ENCODE measurements at places on chromosomes 4 and X.
A peak's percentile ranks its signal among the peaks of the same experiment; 100 is the strongest.

- no peak for DNase-seq
Measured at GRCh38 chrX:3184176-3184930, 143.1 kb downstream of the ARSF start.

DNA sequence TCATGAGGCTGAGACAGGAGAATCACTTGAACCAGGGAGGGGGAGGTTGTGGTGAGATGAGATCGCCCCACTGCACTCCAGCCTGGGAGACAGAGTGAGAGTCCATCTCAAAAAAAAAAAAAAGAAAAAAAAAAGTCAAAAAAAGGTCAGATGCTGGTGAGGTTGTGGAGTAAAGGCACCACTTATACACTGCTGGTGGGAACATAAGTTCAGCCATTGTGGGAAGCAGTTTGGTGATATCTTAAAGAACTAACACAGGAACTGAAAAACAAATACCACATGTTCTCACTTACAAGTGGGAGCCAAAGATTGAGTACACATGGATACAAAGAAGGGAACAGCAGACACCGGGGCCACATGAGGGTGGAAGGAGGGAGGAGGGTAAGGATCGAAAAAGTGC is 149.0 kb downstream of the PHF8 start:
- DNase-seq = no peak

DNA sequence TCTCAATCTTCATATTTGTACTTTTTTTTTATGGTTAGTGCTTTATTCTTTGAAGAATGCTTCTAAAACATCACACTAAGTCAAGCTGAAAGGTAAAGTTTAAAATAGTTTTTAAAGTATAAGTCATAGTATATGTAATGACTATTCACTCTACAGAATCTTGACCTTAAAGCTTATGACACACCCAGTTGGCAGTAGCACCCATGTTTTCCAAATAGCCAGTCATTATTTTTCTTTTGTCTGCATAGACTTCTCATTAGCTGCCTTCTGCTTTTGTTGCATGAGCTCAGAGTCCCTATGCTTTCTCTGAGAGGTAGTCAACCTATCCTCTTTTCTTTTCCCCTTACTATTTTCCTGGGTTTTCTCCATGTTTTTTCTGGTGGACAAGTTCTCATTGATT is 231.5 kb downstream of the PCDH18 start:
- no peak for DNase-seq

GRCh38 chr4:79466621-79467020 is 58.6 kb upstream of the GK2 start:
- no peak for DNase-seq

DNA sequence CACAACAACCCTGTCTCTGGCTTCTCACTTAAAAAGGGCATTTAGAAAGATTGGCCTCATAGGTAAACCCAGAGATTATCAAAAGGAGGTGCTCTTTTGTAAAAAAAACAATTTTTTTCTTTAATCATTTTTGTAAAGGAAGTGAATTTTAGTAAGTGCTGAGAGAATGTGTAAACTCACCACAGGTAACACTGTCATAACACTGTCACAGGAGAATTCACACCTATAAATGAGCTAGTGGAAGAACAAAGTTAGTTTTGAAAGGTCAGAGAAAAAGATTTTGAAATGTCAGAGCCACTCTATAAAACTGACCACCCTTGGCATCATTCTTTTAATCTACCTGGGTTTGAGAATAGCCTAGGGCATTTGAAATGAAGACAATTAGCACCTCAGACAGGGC is 3.3 kb upstream of the SH2D1A start:
- DNase-seq = no peak

- no peak for DNase-seq
Measured at GRCh38 chr4:120056246-120056645, 10.4 kb downstream of the MAD2L1 start.

DNA sequence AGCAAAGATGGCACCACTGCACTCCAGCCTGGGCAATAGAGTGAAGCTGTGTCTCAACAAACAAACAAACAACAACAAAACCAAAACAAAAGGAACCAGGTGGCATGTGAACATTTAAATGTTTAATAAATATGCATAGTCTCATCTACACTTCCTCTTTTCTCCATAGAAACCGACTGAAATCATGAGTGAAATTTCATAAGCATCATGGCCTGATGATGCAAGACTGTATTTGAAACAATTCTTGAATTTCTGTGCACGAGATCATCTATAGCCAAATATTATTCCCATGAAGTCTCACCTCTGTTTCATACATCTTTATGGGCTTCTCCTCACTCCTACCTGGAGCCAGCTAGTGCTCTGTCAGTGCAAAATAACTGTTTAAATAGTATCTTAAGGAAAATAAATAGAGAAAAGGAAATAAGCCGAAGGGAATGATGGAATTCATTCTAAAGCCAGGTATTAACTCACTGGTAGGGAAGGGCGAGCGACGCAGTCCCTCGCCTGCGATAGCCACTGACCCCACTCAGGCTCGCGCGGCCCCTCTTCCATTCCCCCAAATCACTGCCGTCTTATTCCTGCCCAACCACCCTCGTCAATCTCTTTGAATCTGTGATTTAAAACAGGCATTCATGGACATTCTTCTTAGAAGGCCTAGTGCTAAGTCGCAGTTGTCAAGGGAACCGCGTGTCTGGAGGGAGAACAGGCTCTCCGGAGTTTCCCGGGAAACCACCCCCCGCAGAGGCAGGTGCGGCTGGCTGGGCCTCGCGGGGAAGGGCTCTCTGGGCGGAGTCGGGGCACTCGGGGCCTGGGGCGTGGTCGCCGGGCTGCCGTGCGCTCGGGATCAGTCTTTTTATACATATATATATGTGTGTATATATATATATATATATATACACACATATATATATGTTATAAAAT is 52.4 kb upstream of the TRIM2 start:
- DNase-seq = peak; percentile 51

- no peak for DNase-seq
Measured at GRCh38 chr4:1285151-1285789, 4.4 kb upstream of the MAEA start.

DNA sequence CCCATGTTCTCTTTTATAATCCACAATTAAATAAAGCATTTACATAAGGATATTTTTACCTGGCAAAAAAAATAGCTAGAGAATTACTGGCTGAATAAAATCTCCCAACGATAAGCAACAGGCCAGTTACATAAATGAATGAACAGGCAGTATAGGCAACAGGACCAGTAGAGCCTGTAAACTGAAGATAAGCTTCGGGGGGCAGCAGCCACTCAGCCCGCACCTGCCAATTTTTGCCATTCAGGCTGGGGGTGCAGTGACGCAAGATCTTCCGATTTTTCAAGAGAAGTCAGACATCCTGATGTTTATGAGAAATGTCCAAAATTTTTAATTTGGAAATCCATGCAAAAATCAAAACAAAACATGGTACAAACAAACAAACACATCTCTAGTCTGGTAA is 49.0 kb upstream of the CDKN2AIP start:
- DNase-seq = no peak

- DNase-seq = no peak
Measured at GRCh38 chr4:155638195-155638965, 28.3 kb upstream of the GUCY1A1 start.

- peak; percentile 37 for DNase-seq
Measured at GRCh38 chrX:118847676-118848075, 24.1 kb downstream of the ZCCHC12 start.

GRCh38 chrX:3733043-3733430 is 19.6 kb upstream of the PRKX start:
- no peak for DNase-seq

GRCh38 chrX:317424-318067 is 1.1 kb downstream of the GTPBP6 start:
- no peak for DNase-seq

DNA sequence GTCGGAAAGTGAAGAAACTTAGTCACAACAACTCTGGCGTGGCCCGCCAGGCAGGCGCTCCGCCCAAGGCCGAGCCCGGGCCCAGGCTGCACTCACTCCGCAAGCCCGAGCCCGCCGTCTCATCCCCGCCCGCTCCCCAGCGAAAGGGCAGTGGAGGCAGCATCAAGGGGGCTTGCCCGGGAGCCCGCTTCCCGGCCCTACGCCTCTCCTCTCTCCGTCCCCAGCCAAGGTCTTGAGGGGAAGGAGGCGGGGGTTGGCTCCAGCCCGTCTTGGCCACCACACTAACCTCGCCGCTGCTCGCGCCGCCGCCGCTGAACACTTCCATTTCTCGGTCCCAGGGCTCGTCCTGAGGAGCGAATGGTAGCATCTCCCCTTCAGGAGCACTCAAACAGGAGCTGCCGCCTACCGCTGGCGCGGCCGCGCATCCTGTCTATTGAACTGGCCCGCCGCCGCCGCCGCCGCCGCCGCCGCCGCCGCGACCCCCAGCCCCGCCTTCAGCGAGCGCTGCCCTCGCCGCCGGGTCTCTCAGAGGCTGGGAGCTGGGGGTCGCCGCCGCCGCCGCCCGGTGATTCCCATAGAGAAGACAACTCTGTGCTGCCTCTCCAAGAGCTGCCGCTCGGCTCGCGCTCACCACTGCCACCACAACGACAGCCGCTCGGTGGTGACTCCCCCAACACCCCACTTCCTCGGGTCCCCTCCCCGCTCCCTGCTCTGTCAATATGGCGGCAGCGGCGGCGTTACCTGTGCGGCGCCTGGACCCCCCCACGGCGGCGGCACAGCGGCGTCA is at the start of gene RPS6KA6:
Gene RPS6KA6 (minus strand): TSS at position 667 of the 787 bp plus-strand sequence. CDS start 300 bp downstream, at position 367.
- DNase-seq = no peak

GRCh38 chr4:106312377-106312776 is 3.6 kb downstream of the TBCK start:
- DNase-seq = no peak

DNA sequence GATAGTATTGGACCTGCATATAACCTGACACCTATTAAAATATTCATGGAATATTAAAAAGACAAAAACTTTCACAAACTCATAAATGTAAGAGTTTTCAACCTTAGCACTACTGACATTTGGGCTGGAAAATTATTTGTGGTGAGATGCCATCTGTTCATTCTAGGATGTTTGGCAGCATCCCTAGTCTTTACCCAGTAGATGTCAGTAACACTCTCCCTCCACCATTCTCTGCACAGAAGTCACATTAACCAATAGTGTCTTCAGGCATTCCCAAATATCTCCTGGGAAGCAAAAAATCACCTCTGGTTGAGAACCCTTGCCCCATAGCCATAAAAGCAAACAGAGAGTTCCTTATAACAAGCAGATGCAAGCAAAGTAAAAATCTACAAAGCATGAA is 41.4 kb upstream of the NDST4 start:
- no peak for DNase-seq

- DNase-seq = no peak
Measured at GRCh38 chr4:120557372-120557771, 365.2 kb downstream of the PRDM5 start.

DNA sequence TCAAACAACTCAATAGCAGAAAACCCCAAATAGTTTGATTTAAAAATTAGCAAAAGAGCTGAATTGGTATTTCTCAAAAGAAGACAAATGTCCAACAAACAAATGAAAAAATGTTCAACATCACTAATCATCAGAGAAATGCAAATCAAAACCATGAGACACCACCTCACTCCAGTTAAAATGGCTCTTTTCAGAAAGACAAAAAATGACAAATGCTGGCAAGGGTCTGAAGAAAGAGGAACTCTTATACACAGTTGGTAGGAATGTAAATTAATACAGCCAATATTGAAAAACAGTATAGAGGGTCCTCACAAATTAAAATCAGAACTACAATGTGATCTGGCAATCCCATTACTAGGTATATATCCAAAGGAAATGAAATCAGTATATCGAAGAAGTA is 70.4 kb downstream of the FBXL5 start:
- no peak for DNase-seq

DNA sequence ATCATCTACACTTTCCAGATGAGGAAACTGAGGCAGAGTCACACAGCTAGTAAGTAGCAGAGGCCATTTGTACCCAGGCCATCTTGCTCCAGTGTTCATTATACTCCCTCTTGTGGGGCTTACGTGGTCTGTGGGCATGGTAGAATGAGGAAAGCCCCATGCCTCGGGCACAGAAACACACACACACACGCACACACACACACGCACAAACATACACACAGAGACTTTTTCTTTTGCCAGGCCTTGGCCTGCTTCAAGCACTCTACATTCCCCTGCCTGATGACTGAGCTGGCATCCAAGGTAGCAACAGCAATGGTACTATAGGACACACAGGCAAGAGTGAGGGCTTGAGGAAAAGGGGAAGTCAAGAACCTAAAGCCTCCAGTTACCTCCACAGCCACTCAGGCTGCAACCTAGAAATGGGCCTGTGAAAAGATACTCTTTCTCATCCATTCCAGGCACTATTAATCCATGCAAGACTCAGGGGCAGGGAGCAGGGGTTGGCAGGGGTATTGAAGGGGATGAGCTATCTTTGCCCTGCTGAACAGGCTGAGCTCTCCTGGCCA is 43.6 kb downstream of the STARD8 start:
- DNase-seq = no peak

- no peak for DNase-seq
Measured at GRCh38 chr4:167032871-167033270, 201.4 kb downstream of the SPOCK3 start.

DNA sequence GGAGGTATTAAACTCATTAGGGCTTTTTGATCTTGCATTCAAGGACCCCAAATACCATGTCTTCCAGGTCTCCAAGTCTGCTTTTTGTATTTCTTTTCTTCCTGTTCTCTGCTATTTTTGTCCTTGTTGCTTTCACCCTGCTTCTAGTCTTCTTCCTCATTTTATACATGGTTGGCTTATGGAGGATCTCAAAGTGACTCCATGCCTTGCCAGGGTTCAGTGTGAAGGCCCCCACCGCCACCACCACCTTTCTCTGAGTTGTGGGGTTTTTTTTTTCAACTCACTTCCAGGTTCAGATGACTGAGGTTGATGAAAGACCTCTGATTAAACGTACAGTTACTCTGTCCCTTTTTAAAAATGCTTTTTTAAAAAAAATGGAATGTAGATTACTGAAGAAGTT is 96.3 kb downstream of the MAML3 start:
- DNase-seq = peak; percentile 55

DNA sequence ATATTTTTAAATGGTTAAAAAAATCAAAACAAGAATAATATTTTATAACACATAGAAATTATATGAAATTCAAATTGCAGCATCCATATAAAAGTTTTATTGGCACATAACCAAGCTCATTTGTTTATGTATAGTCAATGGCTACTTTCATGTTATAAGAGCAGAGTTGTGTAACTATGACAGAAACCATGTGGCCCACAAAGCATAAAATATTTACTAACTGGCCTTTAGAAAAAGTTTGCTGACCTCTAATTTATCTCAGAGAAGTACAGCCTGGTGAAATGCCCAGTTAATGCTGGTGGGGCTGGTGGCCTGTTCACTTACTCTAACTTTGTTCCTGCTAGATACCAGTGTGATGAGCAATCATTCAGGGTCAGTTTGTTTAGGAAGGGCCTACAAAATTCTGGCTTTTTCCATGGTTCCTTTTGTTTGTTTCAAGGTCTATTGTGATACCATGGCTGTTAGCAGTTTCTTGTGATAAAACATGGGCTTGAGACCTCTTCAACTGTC is 104.6 kb downstream of the PPP1R2C start:
- DNase-seq = no peak

DNA sequence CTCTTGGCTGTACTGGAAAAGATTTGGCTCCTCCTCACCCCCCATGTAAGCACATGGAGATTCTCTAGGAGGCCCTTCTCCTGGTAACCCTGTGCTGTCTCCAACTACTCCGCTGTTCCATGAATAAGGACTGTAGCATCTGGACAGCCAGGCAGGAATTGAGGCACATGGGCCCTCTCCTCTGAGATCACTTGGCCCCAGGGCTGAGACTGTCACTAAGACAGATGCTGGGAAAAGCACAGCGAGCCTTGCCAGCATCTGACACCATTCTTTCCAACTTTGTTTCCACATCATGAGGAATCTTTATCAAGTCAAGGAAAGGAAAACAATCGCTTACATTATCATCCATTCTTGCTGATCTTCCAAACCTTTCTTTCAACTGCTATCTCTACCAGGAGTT is 222.6 kb upstream of the INTU start:
- DNase-seq = no peak

All from HL-60 (cell line).